ENCODE measurements at places on chromosomes 11 and 22.

DNA sequence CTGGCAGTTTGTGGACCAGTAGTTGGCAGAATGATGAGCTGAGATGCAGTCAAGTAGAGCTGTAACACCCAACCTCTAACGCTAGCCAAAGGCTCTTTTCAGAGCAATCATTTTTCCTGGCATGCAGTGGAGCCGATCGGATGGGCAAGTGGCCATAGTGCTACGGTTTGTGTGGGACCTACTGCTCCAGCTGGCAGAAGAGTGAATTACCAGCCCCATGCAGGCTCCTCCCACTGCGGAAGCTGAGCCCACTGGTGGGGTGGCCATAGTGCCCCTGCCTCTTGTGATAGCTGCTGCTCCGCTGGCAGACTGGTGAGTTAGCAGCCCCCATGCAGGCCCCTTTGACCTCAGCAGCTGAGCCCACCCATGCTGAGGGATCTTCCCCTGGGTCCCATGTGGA is 27.0 kb upstream of the SC5D start:
- DNase-seq = no peak

GRCh38 chr11:128949791-128950454 is 7.3 kb upstream of the TP53AIP1 start:
- no peak for DNase-seq

GRCh38 chr11:20707876-20708275 is 38.5 kb downstream of the NELL1 start:
- no peak for DNase-seq

GRCh38 chr11:8309311-8309710 is 45.6 kb upstream of the LMO1 start:
- DNase-seq = no peak

DNA sequence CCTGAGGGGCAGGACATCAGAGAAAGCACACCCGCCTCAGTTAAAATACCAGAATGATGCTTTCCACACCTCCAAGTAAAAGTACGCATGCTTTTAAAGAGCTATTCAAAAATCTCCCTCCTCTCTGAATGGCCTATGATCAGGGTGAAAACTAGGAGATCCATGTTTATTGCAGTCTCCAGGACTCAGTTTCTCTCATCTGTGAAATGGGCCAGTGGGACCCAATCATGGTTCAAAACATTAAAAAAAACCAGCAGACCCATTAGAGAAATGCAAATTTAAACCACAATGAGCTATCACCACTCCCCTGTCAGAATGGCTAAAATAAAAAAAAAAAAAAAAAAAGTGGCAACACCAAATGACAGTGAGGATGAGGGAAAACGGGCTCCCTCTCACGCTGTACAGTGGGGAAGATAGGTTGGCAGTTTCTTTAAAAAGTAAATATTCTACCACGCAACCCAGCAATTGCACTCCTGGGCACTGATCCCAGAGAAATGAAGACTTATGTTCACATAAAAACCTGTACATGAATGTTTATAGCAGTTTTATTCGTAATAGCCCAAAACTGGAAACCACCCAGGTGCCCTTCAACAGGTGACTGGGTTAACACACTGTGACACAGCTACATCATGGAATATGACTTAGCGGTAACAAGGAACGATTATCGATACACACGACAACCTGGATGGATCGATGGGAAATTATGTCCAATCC is 242.7 kb downstream of the MN1 start:
- DNase-seq = no peak

DNA sequence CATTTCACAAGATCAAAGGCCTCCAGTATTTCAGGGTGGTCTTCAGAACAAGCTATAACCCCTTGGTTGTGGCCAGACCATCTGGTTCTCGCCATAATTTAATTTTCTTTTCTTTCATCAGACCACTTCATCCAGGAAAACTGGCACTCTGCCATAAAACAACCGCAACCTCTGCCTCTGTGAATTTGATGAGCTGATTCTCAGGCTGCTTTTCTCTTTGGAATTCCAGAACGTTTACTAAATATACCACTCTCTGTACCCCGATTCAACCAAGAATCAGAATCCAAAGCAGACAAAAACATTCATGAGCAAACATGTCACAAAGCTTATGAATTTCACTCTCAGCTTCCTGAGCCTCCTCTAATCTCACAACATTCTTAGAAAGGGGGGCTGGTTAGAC is 331.8 kb upstream of the SYN3 start:
- DNase-seq = no peak

- peak; percentile 14 for DNase-seq
These were observed 569.9 kb upstream of the CADM1 start for GRCh38 chr11:116073854-116074837.

GRCh38 chr22:20852076-20852475 is 6.5 kb downstream of the PI4KA start:
- no peak for DNase-seq

All from non-pigmented ciliary epithelial cell (primary cell).